Caco-2 (cell line): ENCODE measurements at places on chromosomes 3 and 15.

DNA sequence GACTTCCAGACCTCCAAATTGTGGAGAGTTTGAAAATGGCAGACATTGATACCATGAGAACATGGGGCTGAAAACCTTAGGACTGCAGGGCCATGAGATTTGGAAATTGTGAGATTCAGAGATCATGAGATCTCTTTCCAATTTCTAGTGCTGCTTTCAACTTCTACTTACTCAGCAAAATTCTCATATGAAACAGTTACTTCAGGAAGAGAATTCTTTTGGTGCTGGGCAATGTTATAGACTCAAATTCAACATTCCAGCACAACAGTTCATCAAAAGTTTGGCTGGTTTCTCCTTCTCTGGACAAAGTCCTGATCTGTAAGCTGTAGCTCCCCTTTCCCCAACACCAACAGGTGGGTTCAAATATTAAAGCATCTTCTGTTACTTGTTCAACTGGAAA, 506.9 kb upstream of the NECTIN3 start:
- no peak for DNase-seq

DNA sequence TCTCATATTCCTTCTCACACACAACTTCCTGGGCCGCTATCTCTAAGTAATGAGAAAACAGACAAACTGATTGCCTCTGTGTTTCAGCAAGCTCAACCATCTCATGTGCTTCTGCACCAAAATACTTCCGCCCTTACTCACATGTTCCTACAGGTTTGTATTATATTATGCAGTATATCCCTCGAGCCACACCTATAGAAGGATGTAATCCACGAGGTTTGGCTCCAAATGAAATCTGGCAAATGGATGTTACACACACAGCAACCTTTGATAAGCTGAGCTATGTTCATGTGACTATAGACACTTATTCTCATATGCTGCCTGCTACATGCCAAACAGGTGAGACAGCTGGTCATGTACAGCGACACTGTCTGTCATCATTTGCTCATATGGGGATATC, 22.6 kb downstream of the CCRL2 start:
- no peak for DNase-seq

DNA sequence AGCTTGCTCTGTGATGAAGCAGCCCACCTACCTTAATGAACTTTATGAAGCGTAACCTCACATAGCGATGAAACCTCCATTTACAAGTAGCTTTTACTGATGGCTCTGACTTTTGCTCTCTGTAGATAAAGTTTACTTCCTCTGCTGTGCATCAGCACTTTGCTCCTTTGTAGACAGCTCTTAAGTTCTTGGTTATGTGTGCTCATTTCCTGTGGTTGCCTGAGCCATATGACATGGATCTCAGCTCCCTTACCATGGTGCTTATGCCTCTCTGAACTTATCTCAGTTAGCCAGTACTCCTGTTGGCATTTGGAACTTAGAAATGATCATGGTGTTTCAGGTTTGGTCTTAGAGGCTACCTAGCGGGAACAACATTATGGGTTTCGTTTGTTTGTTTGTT, 7.8 kb downstream of the MFSD1 start:
- DNase-seq = no peak

GRCh38 chr3:6921066-6921465, 60.2 kb downstream of the GRM7 start:
- DNase-seq = no peak

- no peak for DNase-seq
Observed at GRCh38 chr3:155846119-155846518, 8.1 kb downstream of the SLC33A1 start.

- DNase-seq = no peak
Observed at GRCh38 chr15:26722621-26723160, 50.2 kb downstream of the GABRB3 start.

GRCh38 chr15:82539691-82540054, 584 bp downstream of the RPS17 start:
- DNase-seq = no peak

GRCh38 chr3:71127052-71127831, 456.3 kb downstream of the FOXP1 start:
- no peak for DNase-seq

- no peak for DNase-seq
Observed at GRCh38 chr3:76565496-76566210, 474.2 kb upstream of the ROBO2 start.

DNA sequence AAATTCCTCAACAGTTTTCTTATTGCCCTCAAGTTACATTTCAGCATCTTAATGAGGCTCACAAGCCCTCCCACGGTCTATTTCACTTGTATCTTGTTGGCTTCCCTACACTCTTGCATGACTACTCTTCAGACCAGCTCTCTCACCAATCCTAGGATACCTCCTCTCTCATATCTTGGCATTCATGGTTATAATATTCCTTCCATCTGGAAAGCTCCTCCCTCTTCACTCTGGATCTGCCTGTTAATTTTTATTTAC, 8.5 kb upstream of the CCDC80 start:
- no peak for DNase-seq

DNA sequence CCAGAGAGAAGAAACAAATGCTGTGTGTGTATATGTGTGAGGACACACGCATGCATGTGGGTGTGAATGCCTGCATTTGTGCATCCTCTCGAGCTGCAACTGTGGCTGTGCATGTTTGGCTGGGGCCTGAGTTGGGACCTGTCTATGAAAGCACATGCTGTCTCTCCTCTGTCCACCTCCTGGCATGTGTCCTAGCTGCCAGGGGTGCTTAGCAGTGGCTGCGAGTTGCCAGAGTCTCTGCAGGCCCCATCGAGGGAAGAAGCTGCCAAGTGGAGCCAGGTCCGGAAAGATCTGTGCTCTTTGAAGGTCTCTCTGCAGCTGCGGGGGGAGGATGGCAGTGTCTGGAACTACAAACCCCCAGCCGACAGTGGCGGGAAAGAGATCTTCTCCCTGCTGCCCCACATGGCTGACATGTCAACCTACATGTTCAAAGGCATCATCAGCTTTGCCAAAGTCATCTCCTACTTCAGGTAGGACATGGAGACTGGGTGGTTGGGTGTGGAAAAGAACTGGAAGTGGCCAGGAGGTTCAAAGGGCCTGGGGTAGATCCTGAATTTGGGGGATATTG, 30.7 kb downstream of the NR1I2 start:
- no peak for DNase-seq

DNA sequence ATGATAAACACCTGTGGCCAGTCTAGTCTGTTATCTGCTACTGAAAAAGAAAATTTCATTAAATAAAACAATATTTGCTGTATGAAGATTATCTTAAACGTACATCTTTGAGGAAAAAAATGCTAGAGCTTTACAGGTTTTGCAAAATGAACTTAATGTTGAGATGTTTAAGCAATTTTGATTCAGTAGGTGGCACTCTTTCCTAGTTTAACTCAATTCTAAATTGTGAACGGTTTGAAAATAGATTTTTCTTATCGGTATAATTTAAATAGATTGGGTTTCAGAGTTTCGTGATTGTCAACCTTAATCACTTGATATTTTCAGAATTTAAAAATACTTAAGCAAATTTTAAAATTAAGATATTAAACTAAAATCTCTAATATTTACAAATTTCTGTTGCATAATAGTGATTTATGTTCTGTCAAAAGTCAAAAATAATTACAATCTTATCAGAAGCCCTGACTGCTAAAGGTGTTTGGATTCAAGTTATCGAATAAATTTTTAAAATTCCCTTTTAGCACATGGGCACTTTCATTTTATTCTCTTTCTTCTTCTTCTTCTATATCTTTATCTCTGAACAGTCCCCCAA, 7.0 kb upstream of the RNF111 start:
- DNase-seq = no peak

DNA sequence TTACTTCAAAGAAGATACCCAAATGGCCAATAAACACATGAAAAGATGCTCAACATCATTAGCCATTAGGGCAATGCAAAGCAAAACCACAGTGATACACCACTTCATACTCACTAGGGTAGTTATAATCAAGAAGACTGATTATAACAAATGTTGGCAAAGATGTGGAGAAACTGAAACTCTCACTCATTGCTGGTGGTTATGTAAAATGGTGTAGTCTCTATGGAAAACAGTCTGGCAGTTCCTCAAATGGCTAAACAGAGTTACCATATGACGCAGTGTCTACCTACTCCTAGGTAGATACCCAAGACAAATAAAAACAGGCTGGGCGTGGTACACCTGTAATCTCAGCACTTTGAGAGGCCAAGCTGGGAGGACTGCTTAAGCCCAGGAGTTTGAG, 3.5 kb upstream of the ZFAND6 start:
- no peak for DNase-seq

DNA sequence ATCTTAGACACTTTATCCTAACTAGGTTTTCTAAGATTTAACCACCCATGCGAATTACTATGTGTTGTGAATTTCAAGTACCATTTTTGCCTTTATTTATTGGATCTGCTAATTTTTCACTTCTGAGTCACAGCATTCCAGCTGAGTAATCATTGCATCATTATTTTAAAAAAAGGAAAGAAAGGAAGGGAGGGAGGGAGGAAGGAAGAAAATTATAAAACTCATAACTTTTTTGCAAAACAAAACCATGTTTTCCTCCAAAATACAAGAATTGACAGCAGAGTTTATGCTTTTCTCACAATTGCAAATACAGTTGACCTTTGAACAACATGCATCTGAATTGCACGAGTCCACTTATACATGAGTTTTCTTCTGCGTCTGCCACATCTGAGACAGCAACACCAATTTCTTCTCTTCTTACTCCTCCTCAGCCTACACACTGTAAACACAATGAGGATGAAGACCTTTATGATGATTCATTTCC, 651.4 kb upstream of the NECTIN3 start:
- DNase-seq = no peak

- DNase-seq = no peak
Observed at GRCh38 chr15:100186366-100186765, 155.4 kb downstream of the ADAMTS17 start.

DNA sequence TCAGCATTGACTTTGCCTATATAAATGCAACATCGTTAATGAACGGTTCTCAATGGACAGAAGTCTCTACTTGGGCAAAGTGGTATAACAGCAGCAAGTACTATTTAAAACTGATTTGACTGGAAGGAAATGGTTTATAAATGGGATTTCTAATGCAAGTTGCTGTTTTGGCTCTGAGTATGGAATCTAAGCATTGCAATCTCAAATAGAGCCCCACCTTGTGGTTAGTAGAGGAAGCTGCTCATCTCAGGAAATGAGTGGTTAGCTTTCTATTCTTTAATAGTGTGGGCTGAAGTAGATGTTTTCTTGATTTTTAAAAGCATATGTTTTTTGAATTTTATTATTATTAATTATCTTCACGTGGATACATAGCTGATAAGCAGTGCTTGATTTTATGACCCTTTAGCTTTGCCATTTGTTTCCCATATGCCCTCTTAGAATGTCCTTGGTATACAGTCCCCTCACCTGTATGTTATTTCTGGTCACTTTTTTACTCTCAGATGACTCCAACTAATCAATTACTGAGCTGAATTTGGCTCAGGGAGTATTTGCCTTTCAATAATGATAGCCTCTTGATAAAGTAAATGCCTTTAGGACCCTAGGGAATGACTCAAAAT, 67.1 kb downstream of the OXSM start:
- DNase-seq = no peak

DNA sequence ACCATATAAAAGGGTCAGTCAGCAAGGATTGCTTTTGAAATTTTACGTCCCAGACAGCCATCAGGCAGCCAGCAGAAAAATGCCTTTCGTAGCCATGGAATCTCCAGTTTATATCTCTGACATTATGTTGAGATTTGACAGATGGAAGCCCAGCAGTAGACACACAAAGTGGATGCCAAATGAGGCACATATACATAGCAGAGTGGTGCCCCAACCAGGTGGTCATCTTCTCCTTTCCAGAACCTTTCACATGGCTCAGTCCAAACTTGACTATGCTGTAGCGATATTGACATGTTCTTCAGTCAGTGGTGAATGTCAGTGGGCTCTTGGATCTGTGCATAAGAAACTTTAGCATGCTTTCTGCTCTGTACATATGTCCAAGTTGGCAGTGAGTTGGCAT, 123.3 kb upstream of the GBE1 start:
- no peak for DNase-seq

DNA sequence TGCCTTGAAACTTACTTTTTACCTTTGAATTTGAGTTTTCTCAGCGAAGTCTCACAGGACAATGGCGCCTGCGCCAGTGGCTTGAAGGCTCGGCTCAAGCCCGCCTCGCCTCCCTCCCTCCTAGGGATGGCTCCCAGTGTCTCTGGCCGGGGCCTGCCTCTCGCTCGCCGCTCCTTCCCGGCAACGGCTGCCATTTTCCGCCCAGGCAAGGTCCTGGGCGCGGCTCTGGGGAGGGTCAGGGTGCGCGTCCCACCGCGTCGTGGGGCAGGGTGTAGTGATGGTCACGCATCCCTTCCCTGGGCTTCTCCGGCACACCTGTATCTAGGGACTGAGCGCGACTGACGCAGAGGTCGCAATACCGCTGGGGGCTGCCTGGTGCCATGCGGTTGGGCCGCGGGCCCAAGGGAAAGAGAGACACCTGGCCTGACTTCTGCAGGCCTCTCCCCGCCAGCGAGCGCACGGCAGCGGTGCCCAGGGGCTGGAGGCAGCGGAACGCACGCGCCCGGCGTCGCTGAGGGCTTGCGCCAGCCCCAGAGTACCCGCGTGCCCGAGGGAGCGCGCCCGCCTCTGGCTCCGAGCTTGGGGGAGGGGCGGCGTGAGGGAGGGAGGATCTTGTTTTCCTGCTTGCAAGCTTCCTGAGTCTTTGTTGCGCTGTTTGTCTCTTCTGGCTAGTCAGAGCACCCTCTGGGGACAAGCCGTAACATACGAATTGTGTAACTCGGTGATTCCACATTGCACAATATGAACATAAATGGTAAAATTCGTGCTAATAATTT, 20.7 kb upstream of the FEM1B start:
- no peak for DNase-seq
